CD4-positive, alpha-beta T cell treated with Interleukin-17A for 1 hour (primary cell): ENCODE measurements at places on chromosomes 4 and X.
A peak's percentile ranks its signal among the peaks of the same experiment; 100 is the strongest.

- no peak for DNase-seq
These were observed 10.9 kb upstream of the CPLX1 start for GRCh38 chr4:836750-837301.

DNA sequence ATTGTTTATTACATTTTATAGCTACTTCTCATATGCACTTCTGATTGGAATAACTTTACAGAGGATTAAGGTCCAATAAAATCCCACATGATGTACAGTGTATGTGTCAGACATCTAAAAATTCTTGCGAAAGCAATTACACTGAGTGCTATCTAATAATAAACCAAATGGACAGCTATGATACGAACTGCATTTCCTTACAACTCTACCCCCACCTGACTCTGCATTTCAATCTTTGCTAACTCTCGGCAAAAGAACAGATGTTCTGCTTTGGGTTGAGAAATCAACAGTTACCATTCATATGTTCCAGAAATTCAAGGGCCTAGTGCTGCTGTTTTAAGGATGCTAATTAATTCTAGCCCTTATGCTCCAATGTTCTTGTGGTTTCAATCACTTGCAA, 287.9 kb upstream of the NOCT start:
- no peak for DNase-seq

DNA sequence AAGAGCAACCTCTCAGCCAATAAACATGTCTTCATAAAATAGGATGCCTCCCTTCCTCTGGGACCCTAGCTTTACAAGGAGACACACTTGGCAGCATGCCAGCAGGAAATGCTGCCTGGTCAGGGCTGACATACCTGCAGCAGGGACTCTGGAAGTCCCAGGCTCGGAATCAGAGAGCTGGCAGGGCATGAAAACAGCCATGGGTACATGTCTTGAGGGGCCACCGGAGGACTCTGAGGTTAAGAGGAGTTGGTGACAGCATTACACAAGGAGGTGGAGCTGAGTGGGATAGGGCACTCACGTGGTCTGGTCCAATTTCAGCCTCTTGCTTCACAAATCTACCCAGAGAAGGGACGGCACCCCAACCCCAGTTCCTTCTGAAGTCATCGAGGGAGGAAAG, 15.7 kb downstream of the MSX1 start:
- DNase-seq, result no peak

GRCh38 chr4:38919494-38919893, 51.9 kb downstream of the FAM114A1 start:
- no peak for DNase-seq

GRCh38 chrX:75603833-75604232, 81.0 kb upstream of the ZDHHC15 start:
- DNase-seq, result peak; percentile 24

- DNase-seq, result no peak
These were observed 4.6 kb downstream of the RASL11B start for GRCh38 chr4:52866734-52867133.

DNA sequence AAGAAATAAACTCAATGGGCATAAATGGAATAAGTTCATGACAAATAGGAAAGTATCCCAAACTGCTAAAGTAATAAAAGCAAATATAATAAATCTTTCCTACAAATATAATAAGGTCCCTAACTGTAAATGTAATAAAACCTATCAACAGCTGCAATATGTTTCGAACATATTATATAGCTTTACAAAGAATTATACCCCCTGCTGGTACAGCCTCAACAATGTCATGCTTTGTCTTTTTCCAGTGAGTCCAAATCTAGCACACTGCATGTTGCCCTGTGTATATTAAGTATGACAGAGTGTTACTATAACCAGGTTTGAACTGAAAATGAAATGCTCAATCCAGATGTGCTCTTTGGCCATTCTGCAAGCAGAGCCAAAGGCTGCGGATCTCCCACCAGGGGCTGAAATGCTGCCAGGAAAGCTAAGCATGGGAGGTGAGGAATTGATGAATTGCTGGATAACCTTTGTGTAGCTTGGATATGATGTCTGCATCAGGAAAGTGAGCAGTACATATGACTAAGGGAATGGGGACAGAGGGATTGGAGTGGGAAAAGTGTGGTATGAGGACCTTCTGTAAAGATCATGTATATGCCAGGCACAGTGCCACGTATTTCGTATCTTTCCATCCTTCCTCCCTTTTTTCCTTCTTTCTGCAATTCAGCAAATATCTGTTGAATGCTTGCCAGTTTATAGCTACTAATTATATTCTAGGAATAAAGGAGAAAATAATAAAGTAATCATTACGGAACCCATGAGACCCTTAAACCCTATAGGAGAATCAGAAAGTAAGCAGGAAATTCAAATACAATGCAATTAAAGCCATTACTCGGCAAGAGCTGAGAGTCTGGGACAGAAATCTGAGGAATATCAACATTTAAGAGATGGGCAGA, 954.6 kb upstream of the LCORL start:
- no peak for DNase-seq

- DNase-seq, result no peak
These were observed 163.7 kb downstream of the SHOX start for GRCh38 chrX:794311-794710.

DNA sequence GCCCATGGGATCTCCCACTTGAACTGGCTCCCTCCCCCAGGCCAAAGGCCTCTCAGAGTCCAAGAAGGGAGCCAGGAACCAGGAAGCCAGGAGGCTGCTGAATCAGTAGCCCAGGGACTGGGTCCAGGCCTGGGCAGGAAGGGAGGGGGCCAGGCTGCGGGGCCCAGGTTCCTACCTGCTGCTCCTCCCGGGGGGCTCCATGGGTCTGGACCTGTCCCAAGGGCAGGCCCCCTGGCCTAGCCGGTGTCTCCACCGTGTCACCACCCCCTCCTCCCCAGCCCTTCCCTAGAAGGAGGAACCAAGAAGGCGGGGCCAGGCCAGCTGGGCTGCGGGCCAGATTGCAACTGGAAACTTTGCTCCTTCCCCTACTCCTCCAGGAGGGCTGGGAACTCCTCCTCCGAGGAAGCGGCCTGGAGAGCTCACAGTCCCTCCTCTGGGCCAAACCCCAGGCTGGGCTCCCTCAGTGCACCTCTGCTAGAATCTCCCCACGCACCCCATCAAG, at the start of gene IQSEC2:
Gene IQSEC2, minus strand, starts transcription at position 264 of the 502 bp plus-strand sequence.
- no peak for DNase-seq

DNA sequence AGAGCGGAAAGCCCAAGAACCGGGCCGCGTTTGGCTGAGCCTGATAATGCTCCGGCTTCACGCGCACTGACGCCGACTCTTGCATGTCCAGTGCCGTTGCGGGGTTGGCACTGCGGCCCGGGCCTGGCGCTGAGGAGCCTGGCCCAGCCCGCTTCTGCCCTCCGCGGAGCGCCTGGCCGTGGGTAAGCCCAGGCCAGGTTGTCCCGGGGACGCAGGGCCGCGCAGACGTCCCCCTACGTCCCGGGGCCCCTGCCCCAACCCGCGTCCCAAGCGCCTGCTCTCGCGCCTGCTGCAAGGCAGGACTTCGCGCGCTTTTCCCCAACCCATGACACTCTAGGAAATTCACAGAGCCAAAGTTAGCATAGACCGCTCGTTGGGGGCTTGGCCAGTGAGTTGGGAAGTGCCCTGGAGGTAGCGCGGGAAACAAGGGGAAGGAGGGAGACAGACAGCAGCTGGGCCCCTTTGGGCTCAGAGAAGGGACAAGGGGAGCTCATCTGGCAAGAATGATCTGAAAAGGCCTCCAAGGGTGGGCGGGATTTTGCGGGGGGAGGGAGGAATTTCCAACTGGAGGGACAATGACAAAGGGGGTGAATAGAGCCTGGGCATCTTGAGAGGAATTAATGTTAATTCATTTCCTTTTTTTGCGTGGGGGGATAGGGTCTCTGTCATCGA, 665 bp upstream of the LRPAP1 start:
- DNase-seq, result no peak

GRCh38 chrX:8274170-8274569, 103.1 kb upstream of the VCX2 start:
- no peak for DNase-seq

DNA sequence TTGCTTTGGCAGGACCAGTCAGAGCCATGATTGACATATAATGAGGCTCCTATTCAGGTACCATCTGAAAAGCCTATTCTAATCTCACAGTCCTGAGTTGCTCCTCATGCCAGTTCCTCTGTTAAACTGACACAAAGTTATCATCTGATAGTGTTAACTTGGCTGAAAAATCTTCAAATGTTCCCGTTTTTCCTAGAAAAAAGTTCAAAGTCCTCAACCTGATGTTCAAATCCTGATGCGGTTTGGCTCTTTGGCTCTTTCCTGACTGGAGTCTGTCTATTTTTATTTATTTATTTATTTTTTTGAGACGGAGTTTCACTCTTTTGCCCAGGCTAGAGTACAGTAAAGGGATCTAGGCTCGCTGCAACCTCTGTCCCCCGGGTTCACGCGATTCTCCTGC, 244.2 kb downstream of the ANKRD50 start:
- DNase-seq, result no peak

DNA sequence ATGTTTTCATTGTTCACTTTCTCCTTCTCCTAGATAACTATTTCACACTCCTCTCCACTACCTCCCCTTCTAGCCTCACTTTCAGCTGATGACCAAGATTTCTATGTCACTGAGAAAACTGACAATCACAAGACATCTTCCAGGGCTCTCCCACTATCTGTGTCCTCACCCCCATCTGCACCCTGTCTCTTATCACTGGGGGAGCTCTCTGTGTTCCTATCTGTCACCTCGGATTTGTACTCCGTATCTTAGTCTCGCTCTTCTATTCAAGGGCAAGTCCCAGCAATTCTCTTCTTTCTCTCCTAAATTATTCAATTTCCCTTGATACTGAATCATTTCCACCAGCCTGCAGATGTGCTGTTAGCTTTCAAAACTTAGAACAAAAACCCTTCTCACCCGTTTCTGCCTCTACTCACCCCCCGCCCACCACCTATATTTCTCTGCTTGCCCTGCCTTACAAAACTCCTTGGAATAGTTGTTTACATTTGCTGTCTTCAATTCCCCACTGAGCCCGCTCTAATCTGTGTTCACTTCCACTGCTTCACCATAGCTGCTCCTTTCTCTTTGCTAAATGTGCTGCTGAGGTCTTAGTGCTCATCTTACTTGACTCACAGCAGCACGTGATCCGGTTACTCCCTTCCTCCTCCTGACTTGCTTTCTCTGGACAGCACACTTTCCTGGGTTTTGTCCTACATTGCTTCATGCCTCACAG, 293.2 kb downstream of the UNC5C start:
- DNase-seq, result no peak

GRCh38 chr4:188175288-188175687, 36.0 kb downstream of the TRIML1 start:
- no peak for DNase-seq

DNA sequence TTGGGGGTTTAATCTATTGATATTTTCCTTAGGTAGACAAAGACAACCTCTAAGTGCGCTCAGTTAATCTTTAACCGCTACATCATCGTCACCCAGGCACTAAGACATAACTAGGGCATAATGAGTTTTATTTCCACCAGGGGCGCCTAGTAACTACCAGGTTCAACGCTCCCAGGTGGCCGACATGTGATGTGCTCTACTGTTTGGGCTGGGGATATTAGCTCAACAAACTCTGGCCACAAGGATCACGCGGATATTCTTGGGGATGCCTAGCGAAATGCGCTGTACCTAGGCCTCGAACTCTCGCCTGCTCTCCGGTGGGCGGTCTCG, 915 bp upstream of the RAB33B start:
- DNase-seq, result peak; percentile 88

DNA sequence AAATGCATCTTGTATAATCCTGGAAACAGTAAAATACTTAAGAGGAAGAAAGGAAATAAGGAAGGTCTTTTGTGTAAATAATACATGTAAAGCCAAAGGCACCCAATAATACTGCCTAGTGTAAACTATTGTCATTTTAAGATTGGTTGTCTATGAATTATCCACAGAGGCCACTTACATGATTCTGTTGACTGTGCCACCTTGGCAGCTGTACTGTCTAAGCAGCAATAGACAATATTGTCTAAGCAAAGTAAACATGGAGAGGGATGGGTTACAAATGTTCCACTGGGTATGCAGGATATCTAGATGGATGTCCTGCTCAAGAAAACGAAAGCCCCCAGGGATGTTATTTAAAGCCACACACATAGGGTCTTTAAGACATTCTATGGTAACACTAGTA, 19.4 kb downstream of the BEND4 start:
- no peak for DNase-seq

DNA sequence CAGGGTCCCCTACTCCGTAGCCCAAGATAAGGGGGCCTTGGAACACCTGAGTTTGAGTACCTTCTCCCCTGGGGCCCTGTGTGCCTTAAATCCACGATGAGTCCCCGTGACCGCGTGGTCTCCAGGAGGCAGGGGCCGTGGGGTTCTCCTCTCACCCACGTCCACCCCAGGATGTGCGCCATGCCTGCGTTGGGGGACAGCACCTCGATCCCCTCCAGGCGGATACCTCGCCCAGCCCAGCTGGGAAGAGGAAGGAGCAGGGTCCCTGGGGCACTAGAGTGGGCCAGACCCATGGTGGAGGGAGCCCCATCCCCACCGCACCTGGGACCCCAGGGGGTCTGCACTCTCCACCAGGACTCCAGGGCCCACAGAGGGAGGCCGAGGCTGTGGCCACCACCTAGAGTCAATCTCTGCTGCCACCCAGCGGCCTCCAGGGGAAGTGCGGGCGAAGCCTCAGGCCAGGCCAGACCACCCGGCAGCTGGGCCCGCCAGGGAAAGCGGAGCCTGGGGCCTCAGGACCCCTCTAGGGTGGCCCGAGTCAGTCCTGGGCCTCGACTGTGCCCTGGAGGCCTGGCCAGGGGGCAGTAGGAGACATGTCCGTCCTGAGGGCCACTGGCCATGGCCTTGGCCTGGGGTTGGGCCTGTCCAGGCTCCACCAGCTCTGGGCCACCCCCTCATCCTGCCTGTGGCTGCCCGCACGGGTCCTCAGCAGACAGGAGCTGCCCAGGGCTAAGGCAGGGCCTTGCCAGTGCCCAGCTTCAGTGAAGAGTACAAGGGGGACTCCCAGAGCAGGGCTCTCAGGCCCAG, 55.0 kb downstream of the FAM53A start:
- peak; percentile 75 for DNase-seq

- DNase-seq, result no peak
These were observed 6.4 kb upstream of the ZNF674 start for GRCh38 chrX:46551494-46552128.

DNA sequence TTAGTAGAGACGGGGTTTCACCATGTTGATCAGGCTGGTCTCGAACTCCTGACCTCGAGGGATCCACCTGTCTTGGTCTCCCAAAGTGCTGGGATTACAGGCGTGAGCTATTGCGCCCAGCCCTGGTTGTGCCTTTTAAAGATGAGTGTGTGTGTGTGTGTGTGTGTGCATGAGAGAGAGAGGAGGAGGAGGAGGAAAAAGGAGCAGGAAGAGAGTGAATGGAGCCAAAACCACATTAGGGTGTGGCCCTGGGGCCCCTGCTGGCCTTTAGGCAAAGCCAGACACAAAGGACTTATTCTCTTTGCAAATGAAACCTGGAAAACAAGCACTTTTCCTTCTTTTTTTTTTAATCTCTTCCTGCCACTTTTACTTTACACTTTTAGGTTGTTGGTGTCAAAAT, 48.2 kb upstream of the KLF3 start:
- no peak for DNase-seq

DNA sequence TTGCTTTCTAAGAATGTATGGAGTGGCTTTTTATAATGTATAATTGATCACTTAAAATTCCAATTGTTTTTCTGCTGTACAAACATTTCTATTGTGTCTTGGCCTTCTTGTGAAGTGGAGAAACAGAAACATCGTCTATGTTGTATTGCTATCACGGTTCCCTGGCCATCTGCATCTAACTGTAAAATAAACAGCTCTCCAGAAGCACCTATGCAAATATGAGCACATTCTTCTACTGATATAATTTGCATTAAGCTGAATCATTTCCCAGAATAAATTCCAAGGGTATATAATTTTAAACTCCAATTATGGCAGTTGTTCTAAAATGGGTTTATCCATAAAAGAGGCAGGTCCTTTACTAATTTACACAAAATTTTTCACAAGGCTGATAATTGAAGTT, 261.6 kb upstream of the STS start:
- no peak for DNase-seq
